ENCODE measurements at places on chromosomes 4 and X. TPM values are rescaled to one million over a fixed set of nuclear protein-coding genes. Genes with fewer than 3 reads are reported as not detected.

DNA sequence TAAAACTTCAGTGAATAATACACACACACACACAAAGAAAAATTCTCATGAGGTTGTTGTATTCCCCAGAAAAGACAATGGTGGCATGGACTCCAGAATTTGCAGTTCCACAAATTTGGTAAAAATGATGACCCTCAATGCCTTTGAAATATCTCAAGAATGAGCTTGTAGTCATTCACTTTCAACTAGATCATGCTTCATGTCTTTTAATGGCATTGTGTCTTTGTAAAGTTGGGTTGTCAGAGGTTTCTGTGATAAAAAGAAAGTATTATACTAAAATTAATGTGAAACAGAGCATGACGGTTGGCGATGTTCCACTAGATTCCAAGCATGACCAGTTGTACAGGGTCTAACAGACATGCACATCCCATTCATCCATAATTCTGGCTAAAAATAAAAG, 685.0 kb upstream of the FRG1 start:
- no peaks in the 10 kb centered on the region for H3K36me3 ChIP-seq
- H3K4me1 ChIP-seq = no peaks in the 10 kb centered on the region
- no peaks in the 10 kb centered on the region for H3K27me3 ChIP-seq
- H3K27ac ChIP-seq = no peak overlapping the region
- DNase-seq = no peak

DNA sequence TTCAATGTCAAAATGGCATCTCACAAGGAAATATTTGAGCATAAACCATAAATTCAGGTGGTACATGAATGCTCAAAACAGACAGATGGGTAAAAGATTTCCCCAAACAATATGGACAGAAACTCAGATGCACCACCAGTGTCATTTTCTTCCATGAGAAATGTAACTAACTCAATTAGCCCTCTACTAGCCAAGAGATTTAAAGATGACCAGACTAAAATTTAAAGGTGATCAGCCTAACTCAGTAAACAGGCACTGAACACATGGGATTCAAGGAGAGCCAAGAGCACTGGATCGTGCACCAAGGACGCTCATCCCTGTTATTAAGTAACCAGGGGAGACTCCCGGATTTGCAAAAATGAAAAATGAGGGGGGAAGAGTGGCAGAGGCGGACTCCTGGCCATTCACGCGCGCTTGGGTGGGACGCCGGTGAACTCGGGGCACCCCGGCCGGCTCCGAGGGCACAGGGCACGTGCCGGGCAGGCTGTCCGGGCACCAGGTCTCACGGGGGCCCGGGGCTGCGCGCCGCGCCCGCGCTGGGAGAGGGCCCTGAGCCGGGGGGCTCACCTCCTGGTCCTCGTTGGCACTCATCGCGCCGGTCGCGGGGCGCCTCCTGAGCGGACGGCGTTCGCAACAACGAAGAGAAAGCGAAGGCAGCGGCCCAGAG, 490 bp downstream of the RWDD4 start:
- H3K36me3 ChIP-seq = peaks cover 6% of the 10 kb centered on the region
- peak; percentile 52 for DNase-seq
- H3K4me3 ChIP-seq = peak overlapping the region; percentile 94
- H3K27ac ChIP-seq = peak overlapping the region; percentile 93
- H3K4me1 ChIP-seq = peaks cover 28% of the 10 kb centered on the region
- no peaks in the 10 kb centered on the region for H3K27me3 ChIP-seq

DNA sequence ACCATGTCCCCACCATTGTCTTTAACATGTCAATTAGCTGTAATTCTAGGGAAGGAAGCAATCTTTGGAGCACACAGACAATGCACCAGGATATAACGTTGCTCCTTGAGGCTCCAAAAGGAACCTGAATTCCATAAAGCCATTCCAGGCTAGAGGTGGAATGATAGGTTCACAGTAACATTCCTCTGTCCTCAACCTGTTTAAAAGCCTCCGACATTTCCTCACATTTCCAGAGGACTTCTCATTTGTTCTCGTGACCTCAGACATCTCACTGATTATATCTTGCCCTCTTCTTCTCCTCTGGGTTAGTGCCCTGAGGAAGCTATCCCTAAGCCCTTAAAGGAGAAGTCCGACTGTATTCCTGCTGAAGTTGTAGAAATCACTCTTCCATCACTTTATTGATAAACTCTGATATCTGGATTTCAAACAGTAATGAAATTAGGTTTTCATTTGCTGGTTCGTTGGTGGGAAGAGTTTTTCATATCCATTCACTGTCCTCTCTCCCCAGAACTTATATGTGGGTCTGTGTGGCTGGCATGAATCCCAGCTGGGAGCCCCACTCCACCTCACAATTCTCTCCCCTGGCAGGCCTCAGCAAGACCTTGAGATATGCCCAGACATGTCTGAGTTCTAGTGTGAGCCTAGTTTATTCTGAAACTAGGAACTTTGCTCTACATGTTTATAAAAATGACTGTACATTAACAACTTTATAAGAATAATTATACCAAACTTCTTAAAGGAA, 44.2 kb upstream of the PRSS12 start:
- H3K27me3 ChIP-seq = no peaks in the 10 kb centered on the region
- H3K4me1 ChIP-seq = peaks cover 66% of the 10 kb centered on the region
- H3K27ac ChIP-seq = peak overlapping the region; percentile 92
- no peaks in the 10 kb centered on the region for H3K36me3 ChIP-seq

GRCh38 chrX:49147936-49148335, 14.6 kb upstream of the MAGIX start:
- no peak overlapping the region for H3K4me3 ChIP-seq
- no peak for DNase-seq
- no peak overlapping the region for H3K27ac ChIP-seq

DNA sequence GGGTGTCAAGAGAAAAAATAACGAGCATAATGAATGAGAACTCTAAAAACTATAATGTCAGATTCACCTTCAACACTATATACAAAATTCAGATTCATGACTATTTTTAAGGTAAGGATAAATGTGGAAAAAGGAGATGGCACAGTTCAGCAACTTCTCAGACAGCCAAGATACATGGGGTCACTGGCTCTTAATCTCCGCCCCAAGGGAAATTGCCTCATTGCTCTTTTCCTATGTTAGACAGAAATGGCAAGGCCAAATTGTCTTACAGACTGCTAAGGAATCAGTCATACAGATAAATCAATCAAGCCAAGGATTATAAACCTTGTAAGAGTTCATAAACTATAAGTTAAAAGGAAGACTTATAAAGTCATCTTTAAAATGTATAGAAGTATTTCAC, 183.4 kb downstream of the OPHN1 start:
- H3K4me3 ChIP-seq = no peak overlapping the region
- H3K4me1 ChIP-seq = no peaks in the 10 kb centered on the region
- H3K27ac ChIP-seq = no peak overlapping the region
- H3K27me3 ChIP-seq = no peaks in the 10 kb centered on the region
- no peaks in the 10 kb centered on the region for H3K36me3 ChIP-seq

DNA sequence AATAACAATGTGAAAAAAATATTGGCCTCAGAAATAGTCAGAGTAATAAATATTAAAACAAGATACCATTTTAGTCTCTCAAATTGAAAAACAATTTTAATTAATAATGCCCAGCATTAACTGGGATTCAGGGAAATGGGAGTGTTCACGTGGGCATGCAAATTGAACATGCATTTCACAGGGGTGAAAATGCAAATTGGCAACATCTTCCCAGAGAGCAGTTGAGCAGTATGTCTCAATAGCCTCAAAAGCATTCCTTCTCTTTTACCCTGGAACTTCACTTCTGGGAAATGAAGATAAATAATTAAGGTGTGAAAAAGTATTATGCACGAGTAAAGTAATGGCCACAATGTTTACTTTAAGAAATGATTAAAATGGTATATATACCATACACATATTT, 21.3 kb downstream of the NOX1 start:
- H3K4me1 ChIP-seq = no peaks in the 10 kb centered on the region
- H3K36me3 ChIP-seq = no peaks in the 10 kb centered on the region
- DNase-seq = no peak
- H3K4me3 ChIP-seq = no peak overlapping the region
- no peak overlapping the region for H3K27ac ChIP-seq

GRCh38 chr4:2263926-2264321, 2.0 kb upstream of the MXD4 start:
- no peak for DNase-seq
- H3K4me3 ChIP-seq = peak overlapping the region; percentile 67
- H3K27ac ChIP-seq = no peak overlapping the region
- peaks cover 9% of the 10 kb centered on the region for H3K4me1 ChIP-seq
- H3K36me3 ChIP-seq = no peaks in the 10 kb centered on the region

DNA sequence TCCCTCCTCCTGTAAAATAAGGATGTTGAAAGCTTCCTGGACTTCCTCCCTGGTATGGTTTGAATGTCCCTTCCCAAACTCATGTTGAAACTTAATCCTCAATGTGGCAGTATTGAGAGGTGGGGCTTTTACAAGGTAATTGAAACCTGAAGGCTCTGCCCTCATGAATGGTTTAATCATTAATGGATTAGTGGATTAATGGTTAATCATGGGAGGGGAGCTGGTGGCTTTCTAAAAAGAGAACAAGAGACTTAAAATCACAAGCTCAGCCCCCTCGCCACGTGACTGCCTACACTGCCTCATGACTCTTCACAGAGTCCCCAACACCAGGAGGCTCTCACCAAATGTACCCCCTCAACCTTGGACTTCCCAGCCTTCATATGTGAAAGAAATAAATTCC, 124.6 kb upstream of the ANXA3 start:
- H3K4me1 ChIP-seq = no peaks in the 10 kb centered on the region
- no peak for DNase-seq
- no peaks in the 10 kb centered on the region for H3K27me3 ChIP-seq

- no peak overlapping the region for H3K27ac ChIP-seq
- H3K36me3 ChIP-seq = no peaks in the 10 kb centered on the region
- no peak for DNase-seq
- H3K4me1 ChIP-seq = peaks cover 15% of the 10 kb centered on the region
- no peak overlapping the region for H3K4me3 ChIP-seq
Observed at GRCh38 chrX:14672611-14673172, 143.4 kb downstream of the GLRA2 start.

GAGE12E gene
- not detected for total RNA-seq

- H3K27ac ChIP-seq = peak overlapping the region; percentile 86
- H3K36me3 ChIP-seq = no peaks in the 10 kb centered on the region
- H3K4me3 ChIP-seq = no peak overlapping the region
- H3K27me3 ChIP-seq = no peaks in the 10 kb centered on the region
- H3K4me1 ChIP-seq = peaks cover 10% of the 10 kb centered on the region
Observed at GRCh38 chrX:53714580-53715345, 28.2 kb upstream of the HUWE1 start.

DNA sequence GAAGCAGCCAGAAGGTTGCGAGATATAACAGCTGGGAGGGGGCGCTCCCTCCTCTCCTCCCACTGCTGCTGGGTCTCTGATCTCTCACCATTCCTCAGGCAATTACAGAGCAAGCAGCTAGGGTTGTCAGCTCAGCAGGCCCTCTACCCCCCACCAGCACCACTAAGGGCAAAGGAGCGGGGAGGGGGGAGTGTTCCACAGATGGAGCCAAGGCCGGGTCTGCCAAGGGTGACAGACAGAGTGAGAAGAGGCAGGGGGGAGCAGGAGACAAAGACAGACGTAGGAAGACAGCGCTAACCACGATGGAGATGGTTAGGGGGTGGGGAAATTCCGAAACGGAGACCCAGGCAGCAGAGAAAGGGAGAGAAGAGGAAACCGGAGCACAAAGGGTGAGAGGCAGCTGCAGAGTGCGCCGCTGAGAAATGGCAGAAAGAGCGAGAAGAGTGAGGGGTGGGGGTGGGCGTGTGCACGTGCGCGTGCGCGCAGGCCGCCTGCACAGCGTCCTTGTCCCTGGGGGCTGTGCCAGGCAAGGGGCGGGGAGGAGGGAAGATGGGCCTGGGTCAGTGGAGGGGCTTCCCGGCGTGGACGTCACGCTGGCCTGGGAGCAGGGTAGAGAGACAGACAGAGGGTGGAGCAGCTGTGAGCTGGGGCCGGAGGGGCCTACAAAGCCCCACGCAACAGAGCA, 6.9 kb downstream of the L1CAM start:
- H3K27ac ChIP-seq = no peak overlapping the region
- H3K27me3 ChIP-seq = peaks cover 33% of the 10 kb centered on the region
- no peak for DNase-seq
- peak overlapping the region; percentile 51 for H3K4me3 ChIP-seq
- peaks cover 2% of the 10 kb centered on the region for H3K36me3 ChIP-seq

All from mesothelial cell of epicardium (in vitro differentiated cells).